ENCODE measurements at places on chromosomes 13 and 19.

DNA sequence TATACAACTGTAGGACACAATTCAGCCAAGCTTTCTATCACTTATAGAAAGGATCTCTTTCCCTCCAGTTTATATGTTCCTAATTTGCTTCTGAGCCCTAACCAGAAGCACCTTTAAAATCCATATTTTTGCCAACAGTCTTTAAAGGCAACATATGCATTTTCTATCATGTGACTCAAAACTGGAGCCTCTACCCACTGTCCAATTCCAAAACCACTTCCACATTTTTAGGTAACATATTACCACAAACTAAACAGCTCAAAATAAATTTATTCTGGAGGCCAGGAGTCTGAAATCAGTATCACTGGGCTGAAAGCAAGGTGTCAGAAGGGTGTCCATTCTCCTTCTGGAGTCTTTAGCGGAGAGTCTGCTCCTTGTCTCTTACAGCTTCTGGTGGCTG lies 15.9 kb upstream of the EFNB2 start:
- DNase-seq = no peak

GRCh38 chr19:6482343-6482686 lies 728 bp upstream of the DENND1C start:
- no peak for DNase-seq

- DNase-seq = peak; percentile 72
Measured at GRCh38 chr19:18294467-18294864, 13.0 kb upstream of the JUND start.

DNA sequence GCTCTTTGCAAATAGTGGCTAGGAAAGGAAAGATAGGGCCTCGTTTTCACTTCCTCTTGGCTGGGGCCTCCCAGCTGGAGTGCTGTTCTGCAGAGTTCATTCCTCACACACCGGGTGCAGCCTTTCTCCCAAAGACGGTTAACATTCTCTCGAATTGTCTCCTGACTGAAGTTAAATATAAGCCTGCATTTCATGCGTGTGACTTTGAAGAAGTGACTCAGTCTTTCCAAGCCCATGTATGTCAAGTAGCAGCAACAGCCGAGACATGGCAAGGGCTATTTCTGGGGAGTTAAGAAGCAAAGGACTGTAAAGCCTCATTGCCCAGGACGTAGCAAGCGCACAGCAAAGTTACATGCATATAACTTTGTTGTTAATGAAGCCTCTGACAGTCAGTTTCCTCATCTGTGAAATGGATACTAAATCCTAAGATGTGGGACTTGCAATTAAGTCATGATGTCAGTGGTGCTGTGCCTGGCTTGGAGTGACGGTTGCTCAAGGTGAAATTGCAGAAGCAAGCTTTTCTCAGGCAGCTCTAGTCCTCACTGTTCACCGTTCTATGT lies 502.4 kb downstream of the MYO16 start:
- no peak for DNase-seq

Data from stimulated activated CD4-positive, alpha-beta T cell treated with anti-CD3 and anti-CD28 coated beads, TNF-alpha, amount 100 ng/mL, for 24 hours (primary cell).